ENCODE measurements at places on chromosomes 1 and 21.

GRCh38 chr1:160855181-160855981 lies 7.3 kb downstream of the CD244 start:
- DNase-seq: peak; percentile 21

DNA sequence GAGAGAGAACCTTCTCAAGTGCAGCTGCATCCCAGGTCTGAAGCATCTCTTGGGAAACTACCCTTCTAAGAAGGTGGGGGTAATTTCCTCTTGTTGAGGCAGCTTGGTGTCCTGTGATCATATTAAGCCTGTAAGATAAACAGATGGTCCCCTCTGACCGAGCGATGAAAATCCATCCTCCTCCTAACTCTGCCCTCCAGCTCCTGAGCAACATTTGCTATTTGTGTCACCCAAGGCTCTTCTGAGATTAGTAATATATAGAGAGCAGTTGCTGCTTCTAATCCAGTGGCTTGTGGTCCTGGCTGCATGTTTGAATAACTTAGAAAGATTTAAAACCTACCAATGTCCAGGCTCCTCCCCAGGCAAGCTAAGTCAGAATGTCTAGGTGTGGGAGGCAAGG lies 123.7 kb downstream of the DISC1 start:
- no peak for DNase-seq

- DNase-seq: no peak
Measured at GRCh38 chr1:239306426-239306825, 79.9 kb upstream of the CHRM3 start.

- no peak for DNase-seq
Measured at GRCh38 chr1:180527101-180527669, 24.8 kb upstream of the ACBD6 start.

DNA sequence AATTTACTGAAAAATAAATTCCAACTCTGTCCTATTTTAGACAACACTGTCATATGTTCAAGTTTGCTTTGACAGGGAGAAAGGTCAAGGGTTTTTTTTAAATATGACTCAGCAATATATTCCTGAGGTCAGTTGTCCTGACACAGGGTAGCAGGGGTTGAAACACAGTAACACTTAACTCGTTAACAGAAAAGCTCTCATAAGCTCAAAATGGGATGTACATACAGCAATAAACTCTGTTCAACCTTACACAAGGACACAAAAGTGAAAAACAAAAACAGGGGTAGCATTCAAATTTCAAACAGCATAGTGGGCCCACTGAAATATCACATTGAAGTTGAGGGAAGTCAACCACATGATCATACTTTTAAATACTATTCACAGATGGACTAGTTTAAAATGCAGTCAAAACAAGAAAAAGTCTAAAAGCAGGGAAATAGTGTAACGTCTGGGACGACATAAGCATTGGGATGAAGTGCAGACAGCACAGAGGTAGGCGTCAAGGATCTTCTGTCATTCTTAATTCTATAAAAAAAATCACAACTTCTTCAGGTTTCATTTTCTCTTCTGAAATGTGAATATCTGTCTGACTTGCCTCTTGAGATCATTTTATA lies 89.9 kb downstream of the SLC44A5 start:
- DNase-seq: no peak

GRCh38 chr1:195733408-195733807 lies 874.8 kb downstream of the KCNT2 start:
- DNase-seq: no peak
